ENCODE measurements at places on chromosomes 7 and 10.

- DNase-seq, result no peak
Measured at GRCh38 chr7:45037876-45038275, 37.9 kb downstream of the CCM2 start.

DNA sequence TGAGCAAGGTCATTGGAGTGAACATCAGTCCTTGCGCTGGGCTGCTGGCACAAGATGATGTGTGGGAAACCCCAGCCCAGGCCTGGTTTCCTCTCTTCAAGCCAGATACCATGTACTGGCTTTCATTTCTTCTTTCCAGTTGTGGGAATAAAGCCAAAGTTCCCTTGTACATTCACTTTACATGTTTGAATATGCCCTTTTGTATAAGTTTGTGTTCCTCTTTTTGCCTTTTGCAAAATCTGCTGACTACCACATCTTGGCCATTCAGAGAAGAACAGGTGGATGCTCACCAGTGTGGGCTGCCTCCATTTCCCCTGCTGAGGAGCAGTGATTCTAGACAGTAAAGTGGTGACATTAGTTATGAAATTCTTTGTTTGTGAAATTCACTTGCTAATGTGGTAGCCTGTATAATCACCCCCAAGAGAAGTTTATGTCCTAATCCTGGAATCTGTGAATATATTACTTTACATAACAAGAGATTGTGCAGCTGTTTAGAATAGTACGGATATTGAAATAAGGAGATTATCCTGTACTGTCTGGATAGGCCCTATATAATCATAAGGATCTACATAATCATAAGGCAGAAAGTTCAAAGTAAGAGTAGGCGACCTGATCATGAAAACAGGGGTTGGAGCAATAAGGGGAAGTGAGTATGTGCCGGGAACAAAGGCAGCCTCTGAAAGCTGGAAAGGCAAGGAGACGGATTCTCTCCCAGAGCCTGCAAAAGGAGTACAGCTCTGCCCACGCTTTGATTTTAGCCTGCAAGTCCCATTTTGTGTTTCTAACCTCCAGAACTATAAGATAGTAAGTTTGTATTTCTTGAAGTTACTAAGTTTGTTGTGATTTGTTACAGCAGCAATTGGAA, 18.8 kb upstream of the AOAH start:
- no peak for DNase-seq

DNA sequence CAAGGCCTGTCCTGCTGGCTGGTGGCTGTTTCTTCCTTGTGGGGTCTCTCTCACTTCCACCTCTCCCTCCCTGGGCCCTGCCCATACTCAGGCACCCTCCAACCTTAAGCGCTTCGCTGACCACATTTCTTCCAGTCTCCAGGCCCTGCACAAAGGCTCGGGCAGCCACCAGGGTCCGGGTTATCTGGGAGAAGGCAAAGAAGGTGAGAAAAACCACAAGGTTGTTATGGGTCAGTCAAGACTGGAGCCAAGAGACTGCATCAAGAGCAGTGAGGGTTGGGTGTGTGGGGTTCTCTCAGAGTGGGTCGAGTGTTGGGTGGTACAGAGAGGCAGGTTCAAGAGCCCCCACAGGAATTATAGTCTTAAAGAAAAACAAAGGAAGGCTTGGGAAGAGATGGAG, 2.6 kb downstream of the GPC2 start:
- DNase-seq, result no peak

- DNase-seq, result no peak
Measured at GRCh38 chr10:71029411-71029892, 141.1 kb upstream of the PCBD1 start.

GRCh38 chr10:112724404-112724991, 225.5 kb upstream of the TCF7L2 start:
- no peak for DNase-seq

DNA sequence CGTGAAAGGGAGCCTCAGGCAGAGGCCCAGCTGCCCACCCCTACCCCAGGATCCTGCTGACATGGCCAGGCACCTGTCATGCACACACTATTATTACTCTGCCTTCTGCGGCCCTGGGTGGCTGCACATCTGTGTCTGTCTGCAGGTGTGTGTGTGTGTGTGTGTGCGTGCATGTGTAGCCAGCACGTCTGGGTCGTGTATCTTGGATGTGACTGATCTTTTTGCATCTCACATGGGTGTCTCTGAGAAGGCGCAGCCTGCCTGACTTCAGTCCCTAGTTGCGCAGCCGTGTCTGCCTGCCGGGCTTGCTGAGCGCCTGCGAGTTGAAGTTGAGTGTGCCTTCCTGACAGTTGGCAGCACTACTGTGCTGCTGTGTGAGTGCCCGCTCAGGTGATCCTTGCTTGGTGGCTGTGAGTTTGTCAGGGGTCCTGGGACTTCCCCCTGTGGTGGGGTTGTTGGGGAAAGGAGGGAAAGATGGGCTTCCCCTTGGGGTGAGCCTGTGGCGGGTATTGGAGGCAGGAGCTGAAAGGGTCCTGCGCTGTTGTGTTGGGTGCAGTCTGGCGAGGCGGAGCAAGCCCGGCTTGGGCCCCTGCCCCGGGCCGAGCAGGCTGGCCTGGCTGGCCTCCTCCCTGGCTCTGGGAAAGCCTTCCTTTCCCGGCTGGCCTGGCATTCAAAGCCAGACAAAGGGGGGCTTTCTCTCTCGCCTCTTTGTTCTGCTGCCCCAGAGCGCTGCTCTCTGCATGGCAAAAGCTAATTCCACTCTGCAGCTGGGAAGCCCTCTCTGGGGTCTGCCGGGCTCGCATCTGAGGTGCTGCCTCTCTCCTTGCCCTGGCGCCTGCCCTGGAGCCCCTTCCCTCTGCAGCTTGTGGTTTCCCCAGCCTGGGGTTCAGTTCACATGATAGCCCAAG, 4.9 kb downstream of the TRIM8 start:
- DNase-seq, result peak; percentile 75

- DNase-seq, result peak; percentile 59
Measured at GRCh38 chr7:129295015-129295423, 70.2 kb downstream of the AHCYL2 start.

GRCh38 chr7:41459623-41460261, 243.1 kb downstream of the INHBA start:
- DNase-seq, result no peak

DNA sequence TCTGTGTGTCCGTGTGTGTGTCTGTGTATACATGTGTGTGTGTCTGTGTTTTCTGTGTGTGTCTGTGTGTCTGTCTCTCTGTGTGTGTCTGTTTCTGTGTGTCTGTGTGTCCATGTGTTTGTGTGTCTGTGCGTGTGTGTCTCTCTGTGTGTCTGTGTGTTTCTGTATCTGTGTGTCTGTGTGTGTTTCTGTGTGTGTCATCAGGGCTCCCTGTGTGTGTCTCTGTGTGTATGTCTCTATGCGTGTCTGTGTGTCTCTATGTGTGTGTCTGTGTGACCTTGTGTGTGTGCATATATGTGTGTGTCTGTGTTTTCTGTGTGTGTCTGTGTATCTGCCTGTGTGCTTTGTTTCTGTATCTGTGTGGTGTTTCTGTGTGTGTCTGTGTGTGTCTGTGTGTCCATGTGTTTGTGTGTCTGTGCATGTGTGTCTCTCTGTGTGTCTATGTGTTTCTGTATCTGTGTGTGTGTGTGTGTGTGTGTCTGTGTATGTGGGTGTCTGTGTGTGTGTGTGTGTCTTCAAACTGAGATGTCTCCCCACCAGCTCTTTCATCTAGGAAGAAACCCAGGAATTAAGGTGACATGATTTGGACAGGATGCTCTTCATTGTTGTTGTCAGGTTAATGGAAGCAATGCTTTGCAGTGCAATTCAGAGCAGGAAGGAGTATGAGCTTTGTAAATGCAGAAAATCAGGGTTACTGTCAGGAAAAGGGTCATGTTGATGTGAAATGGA, 20.7 kb upstream of the PPIF start:
- no peak for DNase-seq

GRCh38 chr7:43584195-43584586, 1.3 kb downstream of the STK17A start:
- DNase-seq, result peak; percentile 40

- DNase-seq, result no peak
Measured at GRCh38 chr7:30142710-30143109, 7.9 kb downstream of the MTURN start.

- no peak for DNase-seq
Measured at GRCh38 chr10:72039377-72039776, 49.0 kb downstream of the SPOCK2 start.

DNA sequence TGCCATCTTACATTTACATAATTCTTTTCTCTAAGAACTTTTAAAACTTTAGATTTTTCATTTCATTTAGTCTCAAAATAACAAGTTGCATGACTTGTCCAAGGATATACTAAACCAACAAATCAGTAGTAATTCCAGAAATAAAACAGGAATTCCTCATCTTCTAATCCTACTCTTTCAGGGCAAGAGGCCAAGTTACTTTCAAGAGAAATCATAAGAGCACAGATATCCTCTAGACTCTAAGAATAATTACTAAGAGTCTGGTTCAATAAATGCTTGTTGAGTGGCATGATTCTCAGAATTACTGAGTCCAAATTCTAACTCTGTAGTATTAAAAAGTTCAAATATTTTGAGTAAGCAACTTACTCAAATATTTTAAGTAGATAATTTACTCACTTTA, 12.9 kb downstream of the PDZD8 start:
- DNase-seq, result no peak

GRCh38 chr10:11364241-11364640, 247.2 kb downstream of the USP6NL start:
- DNase-seq, result no peak

DNA sequence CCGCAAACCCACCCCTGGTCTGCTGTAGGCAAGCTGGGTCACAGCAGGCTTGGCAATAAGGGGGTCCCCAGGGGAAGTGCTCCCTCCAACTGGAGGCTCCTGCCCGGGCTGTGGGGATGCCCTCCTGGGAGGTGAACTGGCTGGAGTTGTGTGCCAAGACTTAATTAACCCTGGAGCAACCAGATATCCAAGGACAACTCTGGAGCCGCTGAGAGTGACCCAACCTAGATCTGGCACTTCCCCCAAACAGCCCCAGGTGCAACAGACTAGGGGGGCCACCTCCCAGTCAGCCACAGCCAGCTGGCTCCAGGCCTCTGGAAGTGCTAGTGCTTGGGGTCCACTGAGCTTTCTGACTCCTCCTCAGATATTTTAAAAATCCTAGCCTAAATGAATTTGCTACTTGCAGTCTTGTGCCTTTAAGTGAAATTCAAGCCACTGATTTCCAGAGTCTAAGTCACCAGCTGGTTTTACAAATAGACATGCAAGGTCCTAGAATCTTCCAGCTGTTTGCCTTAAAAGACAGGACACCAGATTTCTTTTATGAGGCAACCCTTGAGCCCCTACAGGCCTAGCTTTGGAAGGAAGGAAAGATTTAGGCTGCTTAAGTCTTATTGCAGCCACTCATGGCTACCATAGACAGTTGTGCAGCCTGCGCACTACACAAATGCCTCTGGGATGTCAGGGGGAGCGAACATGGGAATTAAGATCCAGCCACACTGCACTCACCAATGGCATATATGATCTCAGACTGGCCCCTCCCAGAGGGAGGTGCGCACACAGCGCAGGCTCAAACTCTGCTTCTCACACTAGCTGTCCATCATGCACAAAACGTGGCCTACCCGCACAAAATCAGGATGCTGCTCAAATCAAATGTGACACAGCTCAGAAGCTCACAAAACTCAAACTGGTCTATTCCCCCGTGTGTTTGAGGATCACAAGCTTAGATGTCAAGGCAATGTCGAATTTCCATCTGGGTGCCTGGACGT, 42.6 kb upstream of the MYL10 start:
- no peak for DNase-seq

GRCh38 chr10:132422903-132423825, 26.2 kb downstream of the PWWP2B start:
- DNase-seq, result no peak

DNA sequence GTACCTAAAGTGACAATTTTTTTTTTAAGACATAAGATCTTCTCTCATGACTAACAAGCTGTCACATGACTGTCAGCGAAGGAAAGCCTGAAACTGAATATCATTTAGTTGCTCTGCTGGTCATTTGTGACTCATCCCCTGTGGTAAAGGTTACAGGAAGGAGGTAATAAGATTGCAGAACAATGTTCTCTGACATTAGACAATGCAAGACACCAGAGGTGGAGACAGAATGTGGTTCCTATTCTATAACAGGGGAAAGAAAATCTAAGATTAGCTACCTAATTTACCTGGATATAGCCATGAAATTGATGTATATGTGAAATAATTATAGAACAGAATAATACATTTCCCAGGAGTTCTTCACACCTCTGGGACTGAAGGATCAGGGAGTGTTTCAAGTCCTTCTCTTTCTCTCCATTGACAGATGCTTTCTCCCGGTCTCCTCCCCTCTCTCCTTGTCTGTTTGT, 47.7 kb downstream of the LRGUK start:
- no peak for DNase-seq

DNA sequence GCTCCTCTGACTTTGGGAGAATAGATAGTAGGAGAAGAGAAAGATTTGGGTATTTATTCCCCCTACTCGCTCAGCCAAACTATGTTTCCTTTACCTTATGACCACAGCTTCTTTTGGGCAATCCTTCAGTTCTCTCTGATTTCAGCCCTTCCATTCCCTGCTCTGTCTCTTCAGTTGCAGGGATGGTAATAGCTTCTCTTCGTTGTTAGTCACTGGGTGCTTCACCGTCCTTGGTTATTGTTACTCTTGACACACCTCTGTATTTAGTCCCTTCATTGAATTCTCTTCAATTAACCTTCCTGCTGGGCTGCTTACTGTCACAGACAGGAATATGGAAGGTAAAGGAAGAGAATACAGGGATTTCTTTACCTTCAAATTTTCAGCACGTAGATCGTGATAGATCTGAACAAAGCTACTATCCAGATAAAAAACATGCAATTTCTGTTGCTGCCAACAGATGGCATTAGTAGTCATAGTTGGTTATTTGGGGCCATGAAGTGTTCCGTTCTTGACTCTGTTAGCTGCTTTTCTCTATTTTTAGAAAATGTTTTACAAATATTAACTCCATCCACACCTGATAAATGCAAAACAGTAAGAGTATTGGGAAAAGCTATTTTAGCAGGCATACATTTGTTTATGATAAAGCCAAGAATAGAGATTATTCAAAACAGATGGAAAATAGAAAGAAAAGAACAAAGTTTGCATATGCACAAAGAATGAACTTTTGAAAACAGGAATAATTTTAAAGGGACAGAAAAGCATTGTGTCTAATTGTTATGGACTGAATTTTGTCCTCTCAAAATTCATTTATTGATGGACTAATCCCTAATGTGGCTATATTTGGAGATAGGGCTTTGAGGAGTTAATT, 14.0 kb upstream of the PTTG1IP2 start:
- DNase-seq, result peak; percentile 51

DNA sequence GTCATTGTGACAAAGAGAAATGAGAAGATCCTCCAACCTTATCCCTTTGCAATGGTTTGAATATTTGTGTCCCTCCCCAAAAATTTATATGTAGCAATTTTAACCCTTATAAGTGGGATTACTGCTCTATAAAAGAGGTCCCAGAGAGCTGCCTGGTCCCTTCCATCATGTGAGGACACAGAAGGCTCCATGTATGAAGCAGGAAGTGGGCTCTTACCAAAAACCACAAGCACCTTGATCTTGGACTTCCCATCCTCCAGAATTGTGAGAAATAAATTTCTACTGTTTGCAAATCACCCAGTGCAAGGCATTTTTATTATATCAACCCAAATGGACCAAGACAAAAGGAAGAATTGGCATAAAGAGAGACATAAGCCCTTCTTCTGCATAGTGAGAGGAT, 95.7 kb downstream of the KCNMA1 start:
- DNase-seq, result no peak
